ENCODE measurements at places on chromosomes 4 and X.

GRCh38 chr4:153398713-153399112, 54.2 kb downstream of the MND1 start:
- no peak for DNase-seq

GRCh38 chr4:142396279-142396678, 449.8 kb downstream of the INPP4B start:
- DNase-seq = no peak

GRCh38 chr4:25088093-25088952, 57.6 kb upstream of the LGI2 start:
- no peak for DNase-seq

- no peak for DNase-seq
Measured at GRCh38 chr4:184417802-184418511, 56.4 kb downstream of the IRF2 start.

- no peak for DNase-seq
Measured at GRCh38 chr4:81589262-81589661, 117.6 kb upstream of the RASGEF1B start.

Data from GOT3 (cell line).